ENCODE measurements at places on chromosomes 1 and 21.

DNA sequence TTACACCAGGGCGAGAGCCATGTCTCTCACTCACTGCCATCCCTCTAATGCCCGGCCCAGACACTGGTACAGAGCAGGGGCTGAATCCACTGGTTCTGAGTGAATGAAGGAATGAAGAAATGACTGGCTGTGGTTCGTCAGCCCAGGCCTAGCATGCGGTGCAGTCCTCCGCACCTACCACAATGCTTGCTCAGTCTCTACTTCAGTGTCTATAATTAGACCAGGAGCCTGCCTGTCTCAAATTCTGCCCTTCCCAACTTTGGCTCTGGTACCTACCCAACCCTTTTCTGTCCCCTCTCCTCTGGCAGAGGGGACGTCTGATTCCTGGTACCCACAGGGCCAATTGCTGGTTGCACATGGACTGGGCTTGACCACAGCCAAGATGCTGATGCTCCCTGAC, 118.2 kb upstream of the GRIK3 start:
- DNase-seq, result no peak

GRCh38 chr1:223864084-223864483, 18.3 kb upstream of the TP53BP2 start:
- DNase-seq, result no peak

DNA sequence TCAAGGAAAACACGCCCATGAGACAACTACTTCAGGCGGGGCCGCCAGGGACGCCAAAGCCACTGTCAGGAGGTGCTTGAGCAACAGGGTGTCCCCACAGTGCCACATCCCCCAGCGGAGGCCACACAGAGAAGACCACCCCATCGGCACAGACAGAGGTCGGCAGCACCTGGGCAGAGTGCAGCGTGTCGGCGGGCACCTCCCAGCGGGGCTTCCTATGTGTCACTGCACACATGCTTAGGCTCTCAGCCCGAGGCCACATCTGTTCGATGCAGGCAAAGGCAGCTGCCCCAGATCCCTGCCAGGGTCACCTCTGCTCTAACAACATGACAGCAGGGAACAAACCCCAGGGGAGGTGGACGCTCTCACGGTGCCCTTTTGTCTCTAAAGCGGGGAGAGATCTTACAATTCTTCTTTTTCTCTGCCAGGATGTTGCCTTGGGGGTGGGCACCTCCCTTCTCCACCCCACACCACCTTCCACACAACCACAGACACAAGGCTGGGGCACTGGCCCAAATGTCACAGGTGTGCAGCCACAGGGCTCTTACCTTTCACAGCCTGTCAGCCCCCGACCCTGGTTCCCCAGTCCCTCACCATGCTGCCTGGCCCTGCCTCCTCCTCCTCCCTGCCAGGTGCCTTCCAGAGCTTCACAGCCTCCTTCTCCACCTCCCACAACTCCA, 4.2 kb downstream of the KRTAP10-8 start:
- no peak for DNase-seq

DNA sequence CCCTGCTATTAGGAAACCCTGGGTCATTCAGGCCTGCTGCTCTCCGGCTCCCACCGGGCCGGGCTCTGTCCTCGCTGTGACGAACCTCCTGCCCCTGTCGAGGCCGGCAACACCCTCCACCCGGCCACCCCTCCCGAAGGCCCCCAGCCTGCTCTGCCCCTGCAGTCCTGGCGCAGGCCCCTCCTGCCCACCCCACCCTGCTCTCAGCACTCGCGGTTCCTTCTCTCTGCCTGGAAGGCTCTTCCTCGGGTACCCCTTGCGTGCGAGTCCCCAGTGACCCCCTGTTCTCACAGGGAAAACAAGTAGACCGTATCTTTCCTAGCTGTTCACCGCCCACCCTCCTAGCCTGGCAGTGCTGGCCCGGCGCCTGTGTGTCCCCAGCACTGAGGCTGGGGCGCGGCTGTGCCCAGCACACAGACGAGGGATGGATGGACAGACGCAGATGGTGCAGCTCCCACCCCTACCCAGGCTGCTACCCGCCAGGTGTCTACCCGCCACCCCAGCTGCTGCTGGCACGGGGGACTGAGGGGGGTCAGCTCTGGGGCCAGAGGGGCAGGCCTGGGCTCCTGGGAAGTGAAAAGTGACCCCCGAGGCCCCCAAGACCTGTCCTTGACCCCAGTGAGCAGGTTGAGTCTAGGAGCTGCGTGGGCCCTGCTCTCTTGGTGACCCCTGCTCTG, 3.1 kb upstream of the VWA1 start:
- DNase-seq, result no peak

DNA sequence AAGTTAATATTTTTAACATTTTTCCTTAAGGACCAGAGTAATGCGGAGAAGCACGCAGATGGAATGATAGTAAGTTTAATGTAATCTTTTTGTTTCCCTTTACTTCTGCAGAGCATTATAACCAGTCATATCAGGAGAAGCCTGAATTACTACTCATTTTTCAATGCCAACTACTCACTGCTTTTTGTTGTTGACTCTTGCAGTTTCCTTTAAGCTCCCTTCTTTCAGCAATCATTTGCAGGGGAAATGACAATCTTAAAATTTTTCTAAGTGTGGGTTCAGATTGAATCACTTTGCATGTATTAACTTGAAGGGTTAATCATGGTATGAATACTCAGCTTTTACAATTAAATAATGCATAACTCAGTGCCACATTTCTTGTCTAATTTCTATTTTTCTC, 122.2 kb downstream of the NRDC start:
- no peak for DNase-seq

- no peak for DNase-seq
Measured at GRCh38 chr1:17948594-17948993, 159.0 kb upstream of the IGSF21 start.

DNA sequence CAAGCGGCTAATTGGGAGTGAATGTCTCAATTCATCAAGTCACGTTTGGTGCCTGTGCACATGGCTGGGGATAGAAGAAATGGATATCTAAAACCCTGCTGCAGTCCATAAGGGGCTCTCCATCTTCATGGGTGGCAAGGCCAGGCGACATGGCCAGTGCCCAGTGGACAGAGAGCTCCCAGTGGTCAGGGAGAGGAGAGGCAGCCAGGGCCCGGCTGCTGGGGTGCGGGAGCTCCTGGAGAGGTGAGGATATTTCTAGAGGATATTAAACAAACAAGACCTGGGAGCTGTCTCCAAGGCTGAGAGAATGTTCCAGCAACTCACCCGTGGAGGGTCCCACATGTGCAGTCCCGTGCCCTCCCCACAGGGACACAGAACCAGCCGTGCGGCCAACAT, 368.8 kb upstream of the C1orf174 start:
- DNase-seq, result no peak

- no peak for DNase-seq
Measured at GRCh38 chr1:178939338-178940067, 68.6 kb upstream of the ANGPTL1 start.

GRCh38 chr1:35264035-35264434, 4.5 kb upstream of the ZMYM4 start:
- no peak for DNase-seq
